Coronary artery (tissue), 2 donors: ENCODE measurements at places on chromosomes 16 and 17.

DNA sequence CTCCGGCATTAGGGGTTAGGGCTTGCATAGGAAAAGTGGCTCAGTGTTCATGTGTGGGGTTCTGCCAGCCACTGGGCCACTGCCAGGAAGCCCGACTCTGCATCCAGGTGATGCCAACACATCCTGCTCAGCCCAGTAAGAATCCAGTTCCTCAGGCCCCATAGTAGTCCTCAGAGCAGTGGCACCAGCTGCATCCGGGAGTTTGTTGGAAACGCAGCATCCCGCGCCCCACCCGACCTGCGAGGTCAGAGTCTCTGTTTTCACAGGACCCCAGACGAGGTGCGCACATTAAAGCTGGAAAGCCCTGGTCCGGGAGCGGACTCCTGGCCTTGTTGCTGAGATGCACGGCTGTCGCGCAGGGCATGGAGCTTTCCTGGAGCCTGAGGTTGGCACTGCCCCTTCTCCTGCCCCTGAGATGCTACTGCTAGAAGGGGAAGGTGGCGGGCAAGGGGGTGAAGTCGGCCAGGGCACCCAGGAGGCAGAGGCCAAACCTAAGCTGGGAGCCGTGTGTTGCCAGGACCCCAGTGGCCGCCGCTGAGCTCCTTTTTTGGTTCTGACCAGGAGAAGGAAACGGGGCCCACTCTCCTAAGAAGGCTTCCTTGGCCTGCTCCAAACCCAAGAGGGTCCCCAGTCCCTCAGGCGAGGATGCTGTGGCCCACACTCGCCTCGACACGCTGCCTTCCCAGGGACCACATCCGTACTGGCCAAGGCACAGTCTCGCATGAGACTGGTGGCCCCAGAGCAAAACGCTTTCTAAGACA lies 44.4 kb downstream of the NOS2 start:
- peak; percentile 65 for DNase-seq

DNA sequence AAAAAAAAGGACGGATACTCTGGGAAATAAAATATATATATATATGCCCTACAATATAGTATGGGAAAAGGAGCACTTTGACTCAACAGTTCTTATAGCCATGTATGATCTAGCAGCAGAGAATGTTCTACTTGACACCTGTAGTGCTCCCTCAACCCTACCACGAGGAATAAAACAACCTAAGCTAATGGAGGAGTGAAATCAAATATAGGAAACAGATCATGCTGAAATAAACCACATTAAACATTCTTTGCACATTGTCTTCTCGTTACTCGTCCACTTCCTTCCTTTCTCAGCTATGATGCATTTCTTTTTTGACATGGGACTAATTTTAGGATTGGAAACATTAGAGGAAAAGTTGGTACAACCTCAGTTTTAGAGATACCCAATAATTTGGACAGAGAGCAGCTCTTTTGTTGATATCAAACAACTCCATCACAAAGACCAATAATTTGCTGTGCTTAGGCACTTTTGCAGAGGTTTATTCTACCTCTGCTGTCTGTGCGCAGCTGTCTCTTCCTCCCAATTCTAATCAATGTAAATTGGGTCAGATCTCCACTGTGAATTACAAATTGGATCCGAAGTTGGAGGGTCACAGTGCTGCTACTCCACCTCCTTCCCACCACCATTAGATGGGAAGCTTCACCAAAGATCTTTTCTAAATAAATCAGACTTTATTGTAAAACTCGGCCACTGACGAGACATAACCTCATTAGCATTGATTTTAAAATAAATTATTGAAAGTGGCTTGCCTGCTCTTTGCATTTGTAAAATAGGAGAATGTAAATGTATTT lies 65.8 kb downstream of the SNX11 start:
- no peak for DNase-seq

GRCh38 chr16:7285520-7285919 lies 47.1 kb upstream of the RBFOX1 start:
- no peak for DNase-seq

DNA sequence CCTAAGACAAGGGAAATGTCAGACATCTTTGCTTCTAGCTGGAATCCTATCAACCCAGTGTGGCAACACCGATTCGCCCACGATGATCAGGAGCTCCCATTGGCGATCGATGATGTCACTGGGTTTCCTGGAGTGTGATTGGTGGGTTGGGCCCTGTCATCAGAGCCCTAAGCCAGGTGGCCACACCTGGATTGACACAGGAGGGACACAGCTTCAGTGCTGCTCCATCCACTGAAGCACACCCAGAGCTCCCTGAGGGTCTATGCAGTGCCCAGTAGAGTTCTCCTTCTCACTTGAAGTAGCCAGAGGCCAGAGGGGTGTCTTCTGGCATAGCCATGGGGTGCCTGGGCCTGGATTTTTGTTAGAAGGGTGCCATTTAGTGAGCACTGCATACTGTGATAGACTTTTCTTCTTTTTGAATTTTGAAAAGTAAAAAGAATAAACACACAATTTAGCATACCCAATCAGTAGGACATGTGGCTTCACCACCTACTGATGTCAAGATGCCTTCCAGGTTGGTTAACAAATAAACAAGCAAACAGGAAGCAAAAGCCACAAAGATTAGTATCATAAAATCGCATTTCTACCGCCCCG lies 77.6 kb downstream of the CMIP start:
- DNase-seq: no peak

- no peak for DNase-seq
Observed at GRCh38 chr17:62693616-62694409, 66.3 kb downstream of the MRC2 start.
